ENCODE measurements at places on chromosomes 2 and 18.

DNA sequence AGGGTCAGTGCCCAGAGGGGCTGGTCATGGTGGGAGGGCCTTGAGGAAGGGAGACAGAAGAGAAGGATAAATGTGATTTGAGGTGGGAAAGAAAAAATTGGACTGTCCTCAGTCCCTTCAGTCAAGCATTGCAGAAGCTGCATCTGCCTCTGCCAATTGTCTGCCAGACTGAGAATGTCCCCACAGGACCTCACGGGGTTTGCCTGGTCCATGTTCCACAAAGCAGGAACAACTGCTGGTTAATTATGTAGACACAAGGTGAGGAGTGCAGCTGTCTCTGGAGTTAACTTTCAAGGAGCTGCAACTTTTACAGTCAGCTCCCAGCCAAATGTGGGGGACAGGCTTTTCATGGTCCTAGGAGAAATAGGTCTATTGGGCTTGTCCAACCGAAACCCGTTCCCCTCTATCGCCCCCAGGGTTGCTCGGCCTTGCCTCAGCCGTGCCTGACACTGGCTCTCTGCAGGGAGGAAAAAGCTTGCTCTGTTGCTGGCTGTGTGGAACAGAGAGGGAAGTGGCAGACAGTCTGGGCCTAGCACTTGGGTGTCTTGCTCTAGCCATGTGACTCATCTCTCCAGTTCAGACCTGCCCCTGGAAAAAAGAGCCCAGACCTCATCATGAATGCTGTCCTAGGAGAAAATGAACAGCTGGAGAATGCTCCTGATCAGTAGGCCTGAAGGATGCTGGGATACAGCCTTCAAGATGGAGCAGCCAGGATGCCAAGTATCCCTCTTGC, 31.1 kb upstream of the PAX8 start:
- no peak for DNase-seq

GRCh38 chr2:229205704-229206103, 65.4 kb downstream of the PID1 start:
- DNase-seq: no peak

DNA sequence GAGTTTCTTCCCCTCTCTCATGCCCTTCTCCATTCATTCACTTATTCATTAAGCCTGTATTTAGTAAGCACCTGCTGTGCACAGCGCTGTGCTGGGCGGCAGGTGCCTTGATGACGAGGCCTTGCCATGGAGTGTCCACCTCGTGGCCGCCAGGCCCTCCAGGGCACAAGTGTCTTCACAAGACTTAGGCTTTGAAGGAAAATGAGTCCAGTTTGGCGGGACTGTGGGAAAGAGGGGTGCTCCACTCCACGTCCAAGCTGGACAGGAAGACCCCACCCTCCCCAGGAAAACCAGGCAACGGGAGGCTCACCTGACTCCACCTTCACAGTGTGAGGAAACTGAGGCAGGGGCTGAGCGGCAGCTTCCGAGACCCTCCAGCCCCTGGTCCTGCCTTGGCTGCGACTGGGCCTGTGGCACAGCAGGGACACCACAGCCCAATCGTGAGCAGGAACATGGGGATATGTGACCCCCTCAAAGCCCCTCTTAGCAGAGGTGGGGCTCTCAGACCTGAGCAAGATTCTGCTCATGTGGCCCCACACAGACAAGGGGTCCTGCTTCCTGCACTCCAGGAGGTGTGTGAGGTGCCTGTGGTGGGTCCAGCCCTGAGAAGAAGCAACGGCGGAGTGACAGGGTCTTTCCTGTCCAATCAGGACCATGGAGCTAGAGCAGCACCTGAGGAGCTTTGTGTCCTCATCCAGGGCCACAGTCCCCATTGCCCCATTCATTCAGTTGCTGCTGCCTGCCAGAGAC, 110.3 kb upstream of the ODC1 start:
- no peak for DNase-seq

- DNase-seq: no peak
Observed at GRCh38 chr2:226887940-226888339, 52.1 kb downstream of the RHBDD1 start.

GRCh38 chr2:30663321-30663720, 143.9 kb downstream of the CAPN13 start:
- DNase-seq: no peak

GRCh38 chr2:24435391-24436316, 55.4 kb upstream of the NCOA1 start:
- no peak for DNase-seq

- DNase-seq: no peak
Observed at GRCh38 chr2:225431105-225431863, 31.8 kb downstream of the NYAP2 start.

GRCh38 chr2:35104309-35104708, 1251.3 kb upstream of the CRIM1 start:
- DNase-seq: no peak

- no peak for DNase-seq
Observed at GRCh38 chr2:231699006-231699405, 9.3 kb upstream of the PTMA start.

DNA sequence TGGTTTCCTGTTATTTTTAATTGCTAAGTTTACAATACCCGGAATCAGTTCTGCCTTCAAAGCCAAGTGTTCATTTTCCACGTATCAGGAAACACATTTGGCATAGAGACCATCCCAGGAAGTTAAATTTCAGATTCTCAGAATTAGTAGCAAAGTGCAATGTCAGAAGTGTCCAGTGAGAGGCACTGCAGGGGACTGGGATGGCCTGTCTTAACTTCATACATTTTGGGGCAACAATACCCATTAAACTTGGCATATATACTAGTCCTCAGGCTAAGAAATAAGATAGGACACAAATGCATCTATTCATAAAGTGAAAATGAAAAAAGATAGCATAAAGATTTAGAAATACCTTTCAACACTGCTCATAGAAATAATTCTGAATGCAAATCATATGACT, 1.5 kb upstream of the IL1RL2 start:
- no peak for DNase-seq

GRCh38 chr2:106316915-106317314, 122.8 kb upstream of the UXS1 start:
- DNase-seq: no peak

DNA sequence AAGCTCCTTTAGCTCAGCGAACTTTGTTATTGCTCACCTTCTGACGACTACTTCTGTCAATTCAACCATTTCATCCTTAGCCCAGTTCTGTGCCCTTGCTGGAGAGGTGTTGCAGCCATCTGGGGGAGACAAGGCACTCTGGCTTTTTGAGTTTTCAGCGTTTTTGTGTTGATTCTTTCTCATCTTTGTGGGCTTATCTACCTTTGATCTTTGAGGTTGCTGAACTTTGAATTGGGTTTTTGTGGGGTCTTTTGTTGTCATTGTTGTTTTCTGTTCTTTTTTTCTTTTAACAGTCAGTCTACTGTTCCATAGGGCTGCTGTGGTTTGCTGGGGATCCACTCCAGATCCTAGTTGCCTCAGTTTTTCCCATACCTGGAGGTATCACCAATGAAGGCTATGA, 57.3 kb downstream of the GTF3C3 start:
- no peak for DNase-seq

GRCh38 chr2:181172676-181173075, 192.3 kb downstream of the UBE2E3 start:
- DNase-seq: no peak

DNA sequence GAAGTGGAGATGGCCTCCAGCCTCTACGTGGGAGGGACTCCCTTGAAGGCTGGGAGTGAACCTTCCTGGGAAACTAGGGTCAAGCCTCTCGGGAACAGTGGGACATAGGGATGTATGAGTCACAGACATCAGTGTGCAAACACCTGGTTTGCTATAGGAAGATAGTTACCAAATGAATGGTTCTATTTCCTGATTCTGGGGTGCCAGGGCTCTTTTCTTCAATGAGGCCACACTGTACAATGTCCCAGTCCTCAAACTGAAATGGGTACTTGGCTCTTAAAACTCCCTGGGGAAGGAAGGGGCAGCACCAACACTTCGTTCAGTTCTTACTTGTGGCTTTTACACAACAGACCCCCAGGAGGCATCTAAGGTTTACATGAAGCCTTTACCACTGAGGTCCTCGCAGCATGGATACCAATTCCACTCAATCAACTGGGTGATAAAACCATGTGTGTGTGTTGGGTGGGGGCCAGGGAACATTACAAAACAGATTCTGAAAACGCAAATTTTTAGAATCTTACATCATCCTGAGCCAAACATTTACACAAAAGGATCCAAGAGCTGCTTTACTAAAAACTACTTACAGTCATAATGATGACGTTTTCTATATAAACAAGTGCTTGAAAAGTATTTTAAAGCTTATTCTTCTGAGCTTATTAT, 10.4 kb downstream of the ERFE start:
- no peak for DNase-seq

DNA sequence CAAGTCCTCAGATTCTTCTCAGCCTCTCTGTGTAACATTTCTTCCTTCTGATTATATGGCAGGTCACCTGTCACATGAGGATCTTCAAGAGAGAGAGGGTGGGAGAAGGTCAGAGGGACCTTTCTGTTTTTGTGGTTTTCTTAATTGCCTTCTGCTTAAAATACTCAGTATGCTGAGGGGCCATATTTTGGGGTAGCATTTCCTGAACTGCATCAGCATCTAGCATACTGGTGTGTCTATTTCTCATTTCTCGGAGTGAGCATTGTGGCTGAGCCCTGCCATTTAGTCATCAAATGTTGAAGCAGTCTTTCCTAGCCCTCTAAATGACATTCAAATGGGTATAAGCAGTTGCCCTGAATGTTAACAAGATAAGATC, 162.7 kb downstream of the MYO3B start:
- no peak for DNase-seq

DNA sequence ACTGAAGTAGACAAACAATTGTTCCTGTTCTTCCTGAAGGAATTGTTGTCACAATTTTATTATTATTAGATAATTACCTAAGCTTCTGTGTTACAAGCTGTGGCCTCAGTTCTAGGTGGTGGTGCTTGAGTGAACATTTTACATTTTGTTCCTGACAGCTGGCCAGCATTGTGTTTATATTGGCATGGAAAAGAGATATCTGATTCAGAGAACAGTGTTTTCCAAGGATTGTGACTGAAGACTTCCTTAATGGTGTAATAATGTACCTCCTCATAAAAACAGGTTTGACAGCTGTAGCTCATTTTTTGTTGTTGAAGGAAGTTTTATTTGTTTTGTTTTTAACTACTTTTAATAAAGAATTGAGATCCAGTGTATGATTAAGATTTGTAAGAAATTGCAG, 95.2 kb downstream of the EPB41L5 start:
- DNase-seq: no peak

GRCh38 chr18:77153404-77153803, 20.8 kb upstream of the MBP start:
- DNase-seq: no peak

DNA sequence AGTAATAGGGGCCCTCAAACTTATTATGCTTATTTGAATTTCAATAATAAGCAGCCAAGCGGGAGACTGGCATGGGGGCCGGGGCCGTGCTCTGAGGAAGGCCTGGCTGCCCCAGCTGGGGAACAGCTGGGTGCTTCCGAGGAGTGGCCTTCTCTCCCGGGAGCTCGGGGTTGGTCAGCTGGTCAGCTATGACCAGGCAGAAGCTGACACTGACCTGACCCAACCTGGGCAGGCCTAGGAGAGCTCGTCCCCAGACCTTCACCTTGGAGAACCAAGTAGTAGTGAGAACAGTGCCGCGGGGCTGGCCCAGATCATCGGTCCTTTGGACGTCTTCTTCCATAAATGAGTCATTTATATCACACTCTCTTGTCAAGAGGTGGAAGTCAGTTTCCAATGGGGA, 36.1 kb downstream of the RRM2 start:
- DNase-seq: no peak

- DNase-seq: no peak
Observed at GRCh38 chr2:18123577-18123976, 245.1 kb downstream of the KCNS3 start.

- DNase-seq: no peak
Observed at GRCh38 chr2:230754200-230754599, 41.6 kb downstream of the CAB39 start.

GRCh38 chr2:29080886-29081743, 6.8 kb upstream of the PCARE start:
- no peak for DNase-seq

- peak; percentile 3 for DNase-seq
Observed at GRCh38 chr2:217610401-217610814, 392.4 kb downstream of the TNS1 start.

- DNase-seq: no peak
Observed at GRCh38 chr2:67522148-67522547, 125.0 kb downstream of the ETAA1 start.

- no peak for DNase-seq
Observed at GRCh38 chr2:33210626-33211025, 263.9 kb downstream of the LTBP1 start.

DNA sequence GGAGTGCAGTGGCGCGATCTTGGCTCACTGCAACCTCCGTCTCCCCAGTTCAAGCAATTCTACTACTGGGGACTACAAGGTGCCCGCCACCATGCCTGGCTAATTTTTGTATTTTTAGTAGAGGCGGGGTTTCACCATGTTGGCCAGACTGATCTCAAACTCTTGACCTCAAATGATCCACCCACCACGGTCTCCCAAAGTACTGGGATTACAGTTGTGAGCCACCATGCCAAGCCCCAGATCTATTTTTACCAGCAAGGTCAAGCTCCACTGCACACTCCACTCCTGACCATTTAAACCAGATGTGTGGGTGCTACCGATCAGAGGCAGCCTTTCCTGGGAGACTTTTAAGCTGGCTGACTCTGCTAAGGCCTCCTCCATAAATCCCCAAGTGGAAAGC, 67.5 kb upstream of the CD226 start:
- DNase-seq: no peak

Data from activated gamma-delta T cell treated with anti-CD3 and anti-CD28 coated beads, Interleukin-2, amount 50 U/mL, for 16 hours (primary cell).